Esophagus squamous epithelium (tissue), 5 donors: ENCODE measurements at places on chromosomes 7 and 10.

GRCh38 chr10:78258323-78259030, 224.8 kb downstream of the RPS24 start:
- DNase-seq, result no peak

GRCh38 chr7:142327628-142328405, 70.0 kb upstream of the PRSS58 start:
- no peak for DNase-seq

DNA sequence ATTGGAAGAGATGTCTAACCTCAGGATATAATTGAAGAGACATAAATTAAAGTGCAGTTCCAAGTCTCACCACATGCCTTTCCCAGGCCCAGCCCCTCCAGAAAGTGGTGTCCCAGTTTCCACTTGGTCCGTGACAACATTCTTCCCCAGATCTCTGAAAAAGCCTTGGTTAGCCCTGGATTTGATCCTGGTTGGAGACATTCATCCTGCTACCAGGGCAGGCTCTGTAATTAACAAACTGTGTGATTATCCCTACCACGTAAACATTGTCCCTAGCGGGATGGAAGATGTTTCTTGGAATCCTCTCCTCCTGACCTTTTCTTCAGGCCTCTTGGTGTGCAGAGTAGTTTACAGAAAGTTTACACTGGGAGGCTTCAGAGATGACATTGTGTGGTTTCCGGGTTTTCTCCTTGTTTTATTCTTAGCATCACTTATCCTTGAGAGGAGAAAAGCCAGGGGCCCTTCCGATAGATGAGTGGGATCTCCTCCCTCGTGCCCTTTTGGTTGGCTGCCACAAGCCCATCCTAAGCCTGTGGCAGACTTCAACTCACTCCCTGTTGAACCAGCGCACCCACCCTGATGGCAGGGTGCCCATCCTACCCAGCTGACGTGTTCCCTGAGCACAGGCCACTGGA, 83.8 kb downstream of the COL13A1 start:
- no peak for DNase-seq

GRCh38 chr7:31082447-31082846, 30.3 kb downstream of the ADCYAP1R1 start:
- no peak for DNase-seq

DNA sequence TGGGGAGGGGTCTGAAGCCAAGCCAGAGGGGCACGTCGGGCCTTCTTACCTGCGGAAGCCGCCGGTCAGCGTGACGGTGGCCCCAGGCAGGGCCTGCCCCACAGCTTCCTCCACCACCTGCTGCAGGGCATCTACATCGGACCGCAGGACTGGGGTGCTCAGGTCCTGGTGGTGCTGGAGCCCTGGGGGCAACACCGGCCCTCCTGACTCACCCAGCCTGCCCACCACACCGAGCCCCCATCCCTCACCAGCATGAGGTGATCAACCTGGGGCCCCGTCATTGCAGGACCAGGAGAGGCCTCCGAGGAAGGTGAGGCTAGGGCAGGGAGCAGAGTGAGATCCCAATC, 8.0 kb downstream of the POLM start:
- DNase-seq, result no peak

GRCh38 chr7:2593036-2593727, 34.4 kb downstream of the IQCE start:
- DNase-seq, result no peak

- no peak for DNase-seq
Measured at GRCh38 chr7:27631391-27631790, 31.3 kb downstream of the HIBADH start.

DNA sequence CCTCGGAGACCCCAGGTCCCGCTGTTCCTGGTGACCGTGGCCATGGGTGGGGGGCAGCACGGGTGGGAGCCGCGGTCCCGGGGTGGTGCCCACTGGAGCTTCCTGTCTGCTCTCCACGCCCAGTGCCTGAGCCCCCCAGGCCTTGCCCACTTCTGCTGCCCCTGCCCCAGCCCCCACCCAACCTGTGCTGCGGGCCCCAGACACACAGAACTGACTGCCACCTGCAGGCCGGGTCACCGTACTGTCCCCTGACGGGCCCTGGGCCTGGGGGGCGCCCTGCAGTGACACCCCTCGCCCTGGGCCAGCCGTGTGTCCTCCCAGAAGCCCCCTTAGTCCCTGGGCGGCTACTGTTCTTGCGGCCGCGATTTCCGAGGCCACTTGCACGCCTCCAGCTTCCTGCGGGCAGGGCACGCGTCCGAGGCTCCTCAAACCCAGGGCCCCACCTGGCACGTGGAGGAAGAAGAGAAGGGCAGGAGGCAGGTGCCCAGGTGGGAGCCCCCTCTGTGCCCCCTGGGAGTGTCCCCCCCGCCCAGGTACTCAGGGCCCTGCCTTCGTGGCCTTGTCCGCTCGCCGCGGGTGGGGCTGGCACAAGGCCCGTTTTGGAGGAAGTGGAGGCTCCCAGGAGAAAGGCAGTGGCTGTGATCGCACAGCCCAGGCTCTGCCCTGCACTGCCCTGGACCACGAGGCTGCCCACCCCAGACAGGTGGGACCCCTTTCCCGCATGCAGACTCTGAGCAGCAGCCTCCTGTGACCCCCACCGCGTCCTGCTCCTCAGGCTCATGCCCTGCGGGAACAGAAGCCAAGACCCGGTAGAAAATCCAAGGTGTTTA, 10.4 kb downstream of the TMEM184A start:
- no peak for DNase-seq
